NCI-H446 (cell line): ENCODE measurements at places on chromosomes 12 and 14.

GRCh38 chr14:102823546-102823945 lies 46.3 kb downstream of the TRAF3 start:
- DNase-seq: no peak

- no peak for DNase-seq
These were observed 3.0 kb downstream of the TEDC1 start for GRCh38 chr14:105493921-105494605.

DNA sequence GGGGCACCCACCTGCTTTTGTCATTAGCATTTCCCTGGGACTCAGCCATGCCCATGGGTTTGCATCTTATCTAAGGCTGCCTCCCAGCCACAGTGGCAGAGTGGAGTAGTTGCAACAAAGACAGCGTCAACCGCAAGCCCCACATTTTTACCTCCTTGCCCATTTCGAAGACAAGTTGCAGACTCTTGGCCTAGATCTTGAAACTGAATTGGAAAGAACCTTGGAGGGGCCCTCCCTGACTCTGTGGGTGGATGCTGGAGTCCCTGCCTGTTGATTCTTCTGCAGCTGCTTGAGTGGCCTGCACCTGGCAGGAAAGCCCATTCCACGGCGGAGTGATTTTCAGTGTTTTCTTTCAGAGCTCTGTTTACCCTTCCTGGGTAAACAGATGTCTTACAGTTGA lies 309.0 kb downstream of the VRK1 start:
- no peak for DNase-seq

GRCh38 chr12:91588874-91589454 lies 406.3 kb upstream of the DCN start:
- no peak for DNase-seq

GRCh38 chr12:8630131-8630530 lies 17.5 kb upstream of the AICDA start:
- DNase-seq: no peak

- DNase-seq: no peak
These were observed 92.7 kb downstream of the PHETA1 start for GRCh38 chr12:111276146-111276545.

- no peak for DNase-seq
These were observed 496.1 kb downstream of the RERGL start for GRCh38 chr12:17593715-17594406.

DNA sequence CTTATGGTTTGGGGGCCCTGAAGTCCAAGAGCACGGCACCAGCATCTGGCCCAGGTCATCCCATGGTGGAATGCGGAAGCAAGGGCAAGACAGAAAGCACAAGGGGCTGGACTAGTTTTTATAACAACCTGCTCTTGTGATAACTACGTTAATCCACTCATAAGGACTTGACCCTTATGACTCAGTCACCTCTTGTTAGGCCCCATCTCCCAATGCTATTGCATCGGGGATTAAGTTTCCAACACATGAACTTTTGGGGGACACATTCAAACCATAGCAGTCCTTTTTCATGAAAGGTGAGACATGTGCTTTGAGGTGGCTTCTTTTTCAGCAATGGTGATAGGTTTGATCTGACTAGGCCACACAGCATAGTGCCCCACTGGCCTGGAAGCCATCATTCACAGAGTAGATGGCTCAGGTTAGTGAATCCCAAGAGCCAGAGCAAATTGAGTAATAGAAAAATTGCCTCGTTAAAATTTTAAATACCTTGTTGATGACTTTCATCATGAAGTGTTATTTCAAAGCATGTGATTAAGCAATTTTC lies 12.1 kb downstream of the FRMD6 start:
- DNase-seq: no peak
